Stimulated activated CD8-positive, alpha-beta memory T cell treated with anti-CD3 and anti-CD28 coated beads, Interleukin-2, amount 100 ng/mL, for 1 hour (primary cell): ENCODE measurements at places on chromosomes 7 and 10.

- DNase-seq = no peak
These were observed 12.0 kb upstream of the RASSF4 start for GRCh38 chr10:44947371-44948152.

GRCh38 chr10:119650692-119651513 lies at the start of gene BAG3:
TSS of gene BAG3 (plus strand) at chr10:119651380. CDS start at chr10:119651676, 296 bp downstream.
- peak; percentile 71 for DNase-seq

GRCh38 chr10:92042541-92042940 lies 119.0 kb downstream of the BTAF1 start:
- no peak for DNase-seq

DNA sequence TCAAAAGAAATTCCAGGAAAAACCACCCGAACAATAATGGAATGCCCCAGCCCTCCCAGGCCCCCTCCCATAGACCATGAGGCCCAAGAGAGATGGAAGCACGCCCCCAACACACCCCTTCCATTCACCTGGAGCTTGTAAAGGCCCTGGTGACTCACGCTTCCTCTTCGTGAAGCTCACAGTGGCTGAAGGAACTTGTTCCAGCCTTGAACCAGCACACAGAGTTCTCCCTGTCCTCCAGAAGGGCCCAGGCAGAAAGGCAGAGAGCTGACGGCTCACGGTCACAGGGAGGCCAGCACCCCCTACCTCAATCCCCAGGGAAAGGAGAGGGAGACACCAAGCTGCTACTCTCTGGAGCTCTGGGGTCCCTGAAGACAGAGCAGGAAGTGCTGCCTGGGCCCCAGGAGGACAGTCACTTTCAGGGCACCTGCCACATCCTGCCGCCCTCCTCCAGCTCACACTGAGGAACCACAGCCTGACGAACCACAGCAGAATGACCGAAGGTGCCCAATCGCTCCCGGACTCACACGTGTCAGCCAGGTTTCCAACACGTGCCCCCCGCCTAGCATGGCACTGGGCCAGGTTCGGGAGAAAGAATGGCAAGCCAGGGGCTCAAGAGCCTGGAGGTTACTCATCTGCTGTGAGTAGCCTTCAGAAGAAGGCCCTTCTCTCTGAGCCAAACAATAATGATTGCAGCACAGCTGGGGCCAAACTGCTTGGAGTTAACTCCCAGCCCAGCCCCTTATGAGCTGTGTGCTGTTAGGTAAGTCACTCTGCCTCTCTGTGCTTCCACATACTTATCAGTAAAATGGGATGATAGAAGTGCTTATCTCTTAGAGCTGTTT lies 52.8 kb downstream of the DLG5 start:
- peak; percentile 21 for DNase-seq

DNA sequence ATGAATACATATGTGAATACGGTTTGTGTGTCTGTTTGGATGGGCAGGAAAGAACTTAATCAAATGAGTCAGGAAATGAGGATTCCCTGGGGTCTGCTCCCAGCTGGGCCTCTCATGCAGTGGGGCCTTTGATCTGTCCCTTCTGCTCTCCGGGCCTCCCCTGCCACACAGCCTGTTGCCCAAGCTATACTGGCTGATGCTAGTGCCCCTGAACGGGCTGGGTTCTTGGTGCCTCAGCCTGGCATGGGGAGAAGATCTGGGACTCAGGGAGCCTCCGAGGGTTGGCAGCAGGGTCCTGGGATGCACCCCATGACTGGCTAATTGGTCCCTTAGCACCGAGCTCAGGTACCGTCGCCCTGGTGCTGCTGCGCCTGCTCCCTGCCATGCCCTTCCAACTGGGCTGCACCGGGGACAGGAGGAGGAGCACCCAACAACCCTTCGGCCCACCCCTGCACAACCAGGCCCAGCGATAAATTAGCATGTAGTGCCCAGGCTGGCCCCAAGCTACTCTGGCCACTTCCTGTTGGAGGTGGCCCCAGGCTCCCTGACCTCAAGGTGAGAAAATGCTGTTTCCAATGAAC lies 59.9 kb upstream of the DUSP5 start:
- no peak for DNase-seq
